ENCODE measurements at places on chromosomes 13 and 19. TPM values are rescaled to one million over a fixed set of nuclear protein-coding genes. Genes with fewer than 3 reads are reported as not detected.

ZNF626 gene
- not detected for total RNA-seq

STARD13 gene
- total RNA-seq = 7.8 TPM

COL4A2 gene
- 741 TPM for total RNA-seq

DHDH gene
- total RNA-seq = 1.7 TPM

KLK7 gene
- not detected for total RNA-seq

KASH5 gene
- total RNA-seq = not detected

ZNF667 gene
- total RNA-seq = not detected

ZNF226 gene
- 15.4 TPM for total RNA-seq

PTPRH gene
- total RNA-seq = 2.0 TPM

PSG4 gene
- total RNA-seq = not detected

GPR4 gene
- not detected for total RNA-seq

TTC9B gene
- not detected for total RNA-seq

C19orf81 gene
- not detected for total RNA-seq

TEX101 gene
- total RNA-seq = not detected

LNX2 gene
- 8.1 TPM for total RNA-seq

SIGLECL1 gene
- not detected for total RNA-seq
